ENCODE measurements at places on chromosomes 6 and 20.

DNA sequence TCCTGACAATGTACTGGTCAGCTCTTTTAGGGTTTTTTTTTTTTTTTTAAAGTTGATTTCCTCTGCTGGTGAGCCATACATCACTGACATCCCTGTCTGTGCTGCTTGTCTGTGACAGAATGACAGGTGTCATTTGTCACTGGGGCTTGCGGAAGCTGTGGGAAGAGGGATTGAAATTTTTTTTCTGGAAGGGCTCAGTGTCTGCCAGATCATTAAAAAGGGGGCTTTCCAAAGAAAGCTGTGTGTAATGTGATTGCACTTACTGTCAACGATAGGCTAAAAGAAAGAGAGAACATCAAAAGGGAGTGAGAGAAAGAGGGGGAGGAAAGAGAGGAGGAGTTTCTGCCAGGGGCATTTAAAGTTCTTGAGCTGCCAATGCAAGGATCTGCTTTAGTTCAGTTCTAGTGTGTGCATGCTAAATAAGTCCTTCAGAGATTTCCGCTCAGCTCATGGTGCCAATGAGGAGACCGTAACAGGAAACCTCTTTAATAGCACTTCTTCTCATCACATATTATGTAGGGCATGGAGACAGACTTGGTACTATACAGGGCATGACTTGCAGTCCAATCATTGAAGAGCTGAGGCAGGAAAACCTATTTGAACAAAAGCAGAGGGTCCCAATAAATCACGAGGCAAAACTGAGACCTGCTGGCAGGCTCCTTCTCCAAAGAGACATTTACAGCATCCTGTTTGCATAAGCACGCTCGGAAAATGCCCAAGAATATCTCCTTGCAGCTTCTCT is 177.2 kb downstream of the TSHZ2 start:
- DNase-seq, result no peak

DNA sequence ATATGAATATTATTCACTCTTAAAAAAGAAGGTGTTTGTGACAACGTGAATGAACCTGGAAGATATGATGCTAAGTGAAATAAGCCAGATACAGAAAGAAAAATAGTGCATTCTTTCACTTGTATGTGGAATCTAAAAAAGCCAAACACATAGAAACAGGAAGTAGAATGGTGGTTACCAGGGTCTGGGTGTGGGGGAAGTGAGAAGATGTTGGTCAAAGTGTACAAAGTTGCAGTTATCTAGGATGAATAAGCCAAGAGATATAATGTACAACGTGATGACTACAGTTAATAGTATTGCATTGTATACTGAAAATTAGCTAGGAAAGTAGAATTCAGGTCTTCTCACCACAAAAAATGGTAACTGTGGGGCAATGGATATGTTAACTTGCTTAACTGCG is 151.1 kb upstream of the HCRTR2 start:
- no peak for DNase-seq

GRCh38 chr6:82507112-82507511 is 143.5 kb downstream of the TPBG start:
- no peak for DNase-seq

- no peak for DNase-seq
These were observed 284.1 kb downstream of the CD109 start for GRCh38 chr6:73980096-73980495.

- DNase-seq, result no peak
These were observed 350.7 kb upstream of the RNF24 start for GRCh38 chr20:4366076-4366475.
